ENCODE measurements at places on chromosomes 7 and 10.

GRCh38 chr10:73965890-73966768 lies 31.8 kb upstream of the VCL start:
- DNase-seq: no peak

GRCh38 chr7:141451232-141451631 lies 100.0 kb upstream of the AGK start:
- DNase-seq: no peak

DNA sequence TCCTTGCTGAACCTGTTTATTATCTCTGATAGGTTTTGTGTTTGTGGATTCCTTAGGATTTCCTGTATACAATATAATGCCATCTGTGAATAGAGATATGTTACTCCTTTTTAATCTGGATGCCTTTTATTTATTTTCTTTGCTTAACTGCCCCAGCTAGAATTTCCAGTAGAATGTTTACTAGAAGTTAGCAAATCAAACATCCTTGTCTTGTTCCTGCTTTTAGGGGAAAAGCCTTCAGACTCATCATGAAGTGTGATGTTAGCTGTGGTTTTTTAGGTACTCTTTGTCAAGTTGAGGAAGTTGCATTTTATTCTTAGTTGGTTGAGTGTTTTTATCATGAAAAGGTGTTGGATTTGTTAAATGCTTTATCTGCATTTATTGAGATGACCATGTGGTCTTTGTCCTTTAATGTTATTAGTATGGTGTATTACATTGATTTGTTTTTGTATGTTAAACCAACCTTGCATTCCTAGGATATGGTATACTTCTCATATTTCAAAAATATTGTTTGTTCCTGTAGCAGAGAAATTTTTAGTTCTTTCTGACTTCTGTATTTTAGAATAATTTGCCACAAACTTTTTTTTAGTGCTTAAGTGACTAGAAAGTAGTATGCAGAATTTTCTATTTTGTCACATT lies 24.3 kb downstream of the PPP2R2D start:
- no peak for DNase-seq

DNA sequence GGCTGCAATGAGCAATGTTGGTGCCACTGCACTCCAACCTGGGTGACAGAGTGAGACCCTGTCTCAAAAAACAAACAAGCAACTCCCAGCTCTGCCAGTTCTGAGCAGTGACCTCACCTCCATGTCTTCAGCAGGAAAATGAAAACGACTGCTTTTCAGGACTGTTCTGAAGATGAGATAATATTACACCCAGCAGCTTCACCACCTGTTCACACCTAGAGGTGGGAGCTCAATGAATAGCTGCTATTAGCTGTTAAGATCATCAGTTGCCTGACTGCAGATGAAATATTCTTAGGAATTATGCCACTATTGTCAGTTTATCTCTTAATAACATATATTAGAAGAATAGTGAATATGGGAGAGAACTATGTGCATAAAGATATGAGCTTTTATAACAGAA lies 48.4 kb upstream of the CYTH3 start:
- no peak for DNase-seq

DNA sequence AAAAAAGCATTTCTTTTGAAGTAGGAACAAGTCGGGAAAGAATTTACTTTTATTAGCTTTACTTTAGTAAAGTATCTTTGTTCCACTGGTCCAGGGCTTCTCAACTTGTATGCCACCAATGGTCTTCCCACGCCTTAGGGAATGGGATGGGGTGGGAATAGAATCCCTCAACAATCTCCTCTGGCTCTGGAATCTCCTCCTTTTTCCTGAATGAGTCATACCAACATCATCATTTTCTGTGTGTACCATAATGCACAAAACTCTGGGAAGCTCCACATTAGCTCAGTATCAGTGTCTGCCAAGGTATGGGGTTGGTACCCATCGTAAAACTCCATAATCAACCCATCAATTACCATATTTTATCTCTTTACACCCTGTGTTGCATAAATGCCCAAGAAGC lies 159.4 kb upstream of the BMPER start:
- DNase-seq: no peak

DNA sequence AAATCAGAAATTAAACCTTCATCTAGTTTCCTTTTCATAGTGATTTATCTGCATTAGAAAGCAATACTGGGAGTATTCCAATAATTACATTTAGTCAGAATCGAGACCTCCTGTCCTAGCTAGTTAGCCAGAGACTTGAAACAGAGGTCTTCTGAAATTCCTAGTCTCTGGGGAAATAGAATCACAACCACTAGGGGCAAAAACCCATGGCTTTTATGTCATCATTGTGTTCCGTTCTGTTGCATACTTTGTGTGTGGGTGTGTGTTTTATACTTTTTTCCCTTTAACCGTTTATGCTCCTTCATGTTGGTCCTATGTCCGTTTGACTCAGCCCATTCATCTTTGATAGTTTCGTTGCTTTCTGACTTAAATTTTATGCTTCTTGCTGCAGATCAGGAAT lies 79.8 kb downstream of the RALA start:
- no peak for DNase-seq

- no peak for DNase-seq
Measured at GRCh38 chr7:27842851-27843250, 102.9 kb downstream of the TAX1BP1 start.

DNA sequence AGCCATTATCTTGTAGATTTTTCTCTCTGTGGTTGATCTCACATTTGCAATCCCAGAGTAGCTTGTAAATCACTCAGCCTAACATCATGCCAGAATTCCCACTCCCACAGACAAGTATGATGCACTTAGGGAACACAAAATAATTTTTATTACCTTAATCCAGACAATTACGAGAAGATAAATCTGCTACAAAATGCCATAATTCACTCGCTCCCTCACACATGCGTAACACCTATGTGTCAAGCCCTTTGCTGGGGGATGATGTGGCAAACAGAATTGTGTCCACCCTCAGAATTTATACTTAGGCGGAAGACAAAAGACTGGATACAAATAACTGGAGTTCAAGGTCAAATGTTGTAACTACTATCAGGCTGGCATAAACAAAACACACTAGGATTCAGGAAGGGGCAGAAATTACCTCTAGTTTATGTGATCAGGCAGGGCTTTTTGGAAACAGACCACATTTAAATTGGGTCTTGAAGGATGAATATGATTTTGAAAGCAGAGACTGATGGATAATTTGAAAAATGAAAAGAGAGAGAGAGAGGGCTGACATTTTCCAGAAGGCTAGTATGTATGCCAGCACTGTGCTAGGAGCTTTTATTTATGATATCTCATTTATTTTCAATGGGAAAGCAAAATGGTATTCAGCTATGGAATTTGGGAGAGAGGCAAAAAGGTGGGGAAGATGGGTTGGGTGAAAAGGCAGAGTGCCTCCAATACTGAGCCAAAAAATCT lies 69.8 kb downstream of the DOCK4 start:
- no peak for DNase-seq

DNA sequence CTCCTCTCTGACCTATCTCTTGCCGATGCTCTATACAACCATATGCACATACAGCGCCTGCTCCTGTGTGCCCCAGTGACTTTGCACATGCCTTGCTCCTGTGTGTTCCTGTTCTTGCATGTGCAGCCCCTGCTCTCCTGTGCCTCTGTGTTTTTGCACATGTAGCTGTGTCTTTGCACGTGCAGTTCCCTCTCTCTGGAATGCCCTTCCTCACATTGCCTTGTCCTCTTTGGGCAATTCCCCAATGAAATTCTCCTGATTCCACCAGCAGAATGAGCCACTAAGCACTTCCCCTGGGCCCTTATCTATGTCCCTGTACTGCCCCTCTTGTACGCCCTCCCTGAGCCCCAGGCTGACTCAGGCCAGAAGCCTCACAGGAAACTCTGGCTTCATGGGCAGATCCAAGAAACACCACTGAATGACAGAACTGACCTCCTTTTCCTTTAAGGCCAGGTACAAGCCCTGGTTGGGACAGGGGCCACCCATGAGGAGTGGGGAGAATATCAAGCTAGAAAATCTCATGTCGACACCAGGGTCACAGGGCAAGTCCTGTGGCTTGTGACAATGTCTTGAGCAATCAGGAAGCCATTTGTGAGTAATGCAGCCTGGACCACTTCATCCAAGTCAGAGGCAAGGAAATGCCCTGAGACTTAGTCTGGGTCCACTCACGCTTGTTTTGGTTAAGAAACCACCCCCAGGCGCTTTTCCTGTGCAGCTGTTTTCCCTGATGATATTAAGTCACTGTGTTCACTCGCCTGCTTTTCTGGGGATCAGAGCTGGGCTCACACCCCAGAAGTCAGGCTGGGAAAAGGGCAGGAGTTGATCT lies 1.9 kb upstream of the ARHGAP22 start:
- no peak for DNase-seq

DNA sequence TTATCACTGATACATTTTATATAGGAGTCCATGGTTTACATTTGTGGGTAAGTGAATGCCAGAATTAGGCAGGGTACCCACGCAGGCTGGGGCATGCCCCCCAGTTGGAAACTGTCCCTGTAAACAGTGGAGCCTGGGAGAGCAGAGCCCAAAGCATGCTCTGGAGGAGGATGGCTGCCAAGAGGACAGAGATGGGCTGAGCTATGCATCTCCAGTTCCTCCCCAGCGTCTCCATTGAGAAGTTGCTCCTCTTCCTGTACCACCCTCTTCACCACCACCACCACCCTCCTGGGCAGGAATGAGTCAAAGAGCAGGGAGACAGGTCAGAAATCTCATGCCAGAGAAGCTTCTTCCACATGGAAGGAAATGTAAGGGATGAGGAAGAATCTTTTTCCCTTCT lies 67.7 kb upstream of the KMT2E start:
- no peak for DNase-seq

GRCh38 chr7:35491233-35491632 lies 203.7 kb downstream of the HERPUD2 start:
- no peak for DNase-seq
